ENCODE measurements at places on chromosomes 5 and 9.

DNA sequence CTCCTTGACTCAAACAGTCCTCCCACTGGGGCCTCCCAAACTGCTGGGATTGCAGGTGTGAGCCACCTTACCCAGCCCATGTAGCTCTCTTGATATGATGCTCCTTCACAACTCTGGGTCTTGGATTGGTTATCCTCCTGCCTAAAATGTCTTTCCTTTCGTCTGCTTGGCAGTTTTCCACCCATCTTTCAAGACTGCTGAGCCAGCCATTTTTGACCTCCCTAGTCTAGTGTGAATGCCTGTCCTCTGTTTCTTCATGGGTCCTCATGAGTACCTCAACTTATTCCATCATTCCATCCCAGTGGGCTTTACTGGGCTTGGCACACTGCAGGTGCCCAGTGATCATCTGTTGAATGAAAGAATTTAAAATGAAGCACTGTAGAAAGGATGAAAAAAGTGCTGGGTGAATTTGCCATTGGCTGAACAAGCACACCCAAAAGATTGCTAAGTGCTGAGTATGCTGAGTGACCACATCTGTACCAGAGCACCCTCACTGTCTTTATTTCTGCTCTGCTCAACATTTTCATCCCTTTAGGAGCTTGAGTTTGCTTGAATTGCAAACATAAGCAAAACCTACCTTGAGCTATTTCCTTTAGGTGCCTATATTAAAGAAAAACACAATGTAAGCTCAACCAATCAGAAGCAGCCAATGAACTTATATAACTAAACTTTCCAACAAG, 84.8 kb upstream of the FAM169A start:
- DNase-seq: no peak

DNA sequence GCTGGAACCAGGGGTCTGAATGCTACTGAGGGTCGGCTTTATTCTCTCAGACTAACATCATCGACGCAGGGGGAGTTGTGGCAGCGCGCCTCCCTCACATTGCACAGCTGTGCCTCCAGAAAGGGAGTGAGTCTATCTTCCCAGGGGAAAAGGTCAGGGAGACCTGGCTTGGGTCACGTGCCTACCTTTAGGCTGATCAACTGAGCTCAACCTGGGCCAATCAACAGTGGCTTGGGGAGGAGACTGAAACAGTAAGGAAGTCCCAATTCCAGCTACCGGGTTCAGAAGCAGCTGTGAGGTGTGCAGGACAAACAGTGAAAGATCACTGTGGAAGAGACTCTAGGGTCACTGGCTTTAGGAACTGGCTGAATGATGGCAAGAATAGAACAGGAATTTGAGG, 14.3 kb downstream of the SNX30 start:
- no peak for DNase-seq

GRCh38 chr5:132055808-132056609, 4.4 kb upstream of the IL3 start:
- DNase-seq: no peak

DNA sequence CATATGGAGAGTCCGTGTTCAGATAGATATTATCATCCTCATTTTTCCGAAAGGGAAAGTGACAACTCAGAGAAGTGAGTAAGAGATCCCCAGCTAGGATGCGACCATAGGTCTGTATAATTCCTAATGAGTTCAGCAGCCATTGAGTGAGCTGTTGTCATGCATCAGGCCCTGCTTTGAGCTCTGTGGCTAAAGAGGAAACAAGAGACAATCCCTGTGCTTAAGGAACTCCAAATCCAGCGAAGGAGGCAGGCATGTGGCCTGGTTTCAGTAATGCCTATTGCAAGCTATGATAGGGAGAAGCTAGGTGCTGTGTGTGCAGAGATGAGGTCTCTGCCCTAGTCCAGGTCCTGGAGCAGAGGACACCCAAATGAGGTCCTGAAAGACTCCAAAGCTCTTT, 192.8 kb downstream of the ACTL7B start:
- DNase-seq: no peak

DNA sequence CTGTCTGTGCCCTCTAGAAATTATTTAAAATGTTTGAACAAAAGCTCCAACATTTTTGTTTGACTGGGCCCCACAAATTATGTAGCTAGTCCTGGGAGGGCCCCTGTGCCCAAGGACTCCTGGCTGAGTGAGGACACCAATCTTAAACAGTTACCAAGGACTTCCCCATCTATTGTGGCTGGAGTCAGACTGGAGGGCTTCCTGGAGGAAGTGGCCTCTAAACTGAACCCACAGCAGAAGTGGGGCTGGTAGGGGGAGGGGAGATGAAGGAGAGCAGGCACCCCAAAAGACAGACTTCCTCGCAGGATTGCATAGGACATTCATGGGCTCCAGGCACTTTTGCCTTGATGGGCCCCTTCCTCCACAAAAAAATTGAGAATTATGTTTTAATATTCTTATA, 8.1 kb downstream of the ADAMTS13 start:
- no peak for DNase-seq

GRCh38 chr9:130931508-130932254, 7.4 kb downstream of the FIBCD1 start:
- DNase-seq: peak; percentile 24

GRCh38 chr9:101326035-101326434, 58.8 kb downstream of the BAAT start:
- no peak for DNase-seq

GRCh38 chr5:158375531-158375930, 516.6 kb upstream of the CLINT1 start:
- DNase-seq: no peak

DNA sequence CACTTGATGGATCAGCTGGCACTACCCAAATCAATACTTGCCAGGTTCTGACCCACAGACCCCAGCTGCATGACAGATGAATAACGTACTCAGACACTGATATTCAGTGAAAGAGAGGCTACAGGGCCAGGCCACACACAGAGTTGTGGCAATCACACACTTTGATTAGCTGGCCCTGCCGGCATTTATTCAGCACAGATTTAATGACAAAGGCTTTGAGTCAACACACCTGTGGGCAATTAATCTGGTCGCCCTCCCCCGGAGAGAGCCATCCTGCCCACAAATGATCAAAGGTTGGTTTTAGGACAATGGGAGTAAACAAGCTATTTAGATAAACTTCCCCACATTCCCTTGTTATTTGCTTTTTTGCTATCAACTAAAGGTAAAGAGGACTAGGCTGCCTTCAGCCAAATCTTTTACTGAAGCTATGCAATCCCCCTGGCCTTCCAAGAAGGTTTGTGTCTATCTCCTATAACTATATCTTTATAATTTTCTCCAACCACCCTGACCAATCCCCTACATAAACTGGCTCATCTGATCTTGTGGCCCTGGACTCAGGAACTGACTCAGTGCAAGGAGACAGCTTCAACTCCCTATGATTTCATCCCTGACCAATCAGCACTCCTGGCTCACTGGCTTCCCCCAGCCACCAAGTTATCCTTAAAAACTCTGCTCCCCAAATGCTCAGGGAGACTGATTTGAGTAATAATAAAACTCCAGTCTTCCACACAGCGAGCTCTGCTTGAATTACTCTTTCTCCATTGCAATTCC, 12.7 kb upstream of the TRIM32 start:
- no peak for DNase-seq

GRCh38 chr5:78562714-78563330, 85.8 kb downstream of the LHFPL2 start:
- DNase-seq: no peak

Measured in germinal center (tissue), 1 donor.